ENCODE measurements at places on chromosomes 3 and 15. TPM values are rescaled to one million over a fixed set of nuclear protein-coding genes. Genes with fewer than 3 reads are reported as not detected.
A peak's percentile ranks its signal among the peaks of the same experiment; 100 is the strongest.

DNA sequence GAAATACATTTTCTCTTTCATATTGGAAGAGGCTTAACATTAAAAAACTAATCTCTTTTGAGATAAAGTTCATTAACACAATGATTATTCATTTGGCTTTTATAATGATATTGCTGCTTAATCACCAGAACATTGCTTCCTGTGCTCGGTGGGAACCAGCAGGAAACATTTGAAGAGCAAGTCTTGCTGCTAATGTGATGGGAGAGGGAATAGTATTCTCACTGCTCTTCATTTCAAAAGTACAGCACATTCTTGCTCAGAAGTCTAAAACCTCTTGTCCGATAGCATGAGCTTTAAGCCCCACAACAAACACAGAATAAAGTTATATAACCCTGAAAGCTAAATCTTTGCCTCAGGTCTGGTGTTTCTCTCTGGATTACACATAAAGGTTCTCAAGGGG, 190.8 kb upstream of the CNTN4 start:
- H3K36me3 ChIP-seq, result no peaks in the 10 kb centered on the region
- no peak overlapping the region for H3K4me3 ChIP-seq
- no peaks in the 10 kb centered on the region for H3K27me3 ChIP-seq
- no peaks in the 10 kb centered on the region for H3K4me1 ChIP-seq
- DNase-seq, result no peak

- no peak overlapping the region for H3K4me3 ChIP-seq
- no peaks in the 10 kb centered on the region for H3K4me1 ChIP-seq
- H3K27me3 ChIP-seq, result no peaks in the 10 kb centered on the region
- H3K36me3 ChIP-seq, result no peaks in the 10 kb centered on the region
- no peak overlapping the region for H3K27ac ChIP-seq
Observed at GRCh38 chr15:94086341-94086740, 145.0 kb upstream of the MCTP2 start.

The B3GALNT1 gene
- 2.0 TPM for total RNA-seq

DNA sequence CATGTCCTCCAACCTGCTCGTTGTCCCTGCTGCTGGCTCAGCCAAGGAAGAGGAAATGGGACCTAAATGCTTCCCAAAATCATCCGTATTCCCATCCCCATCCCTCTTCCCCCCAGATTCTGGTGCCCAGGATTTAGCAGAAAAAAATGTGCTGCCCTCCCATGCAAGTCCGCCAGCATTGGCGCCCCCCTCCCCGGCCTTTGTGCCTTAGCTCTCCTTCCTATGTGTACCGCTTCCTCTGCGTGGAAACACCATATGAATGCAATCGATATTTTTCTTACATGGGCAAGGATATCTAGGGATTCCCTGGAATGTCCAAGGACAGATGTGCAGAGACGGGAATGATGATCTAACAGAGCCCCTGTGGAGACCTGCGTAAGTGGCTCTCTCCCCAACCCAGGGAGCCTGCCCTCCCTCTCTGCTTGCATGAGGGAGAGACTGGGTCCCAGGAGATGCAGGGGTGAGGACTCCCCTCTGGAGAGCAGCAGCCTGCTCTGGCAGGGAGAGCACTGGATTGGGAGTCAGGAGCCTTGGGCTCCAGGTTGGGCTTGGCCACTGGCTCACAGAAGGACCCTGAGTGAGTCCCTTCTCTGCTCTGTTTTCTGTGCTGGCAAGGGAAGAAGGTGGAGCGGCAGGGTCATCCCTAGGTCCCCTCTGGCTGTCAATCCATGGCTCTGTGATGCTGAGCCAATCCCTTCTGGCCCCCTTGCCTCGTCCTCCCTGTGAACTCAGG, 227.2 kb downstream of the XXYLT1 start:
- H3K4me1 ChIP-seq, result no peaks in the 10 kb centered on the region
- H3K27me3 ChIP-seq, result peaks cover 78% of the 10 kb centered on the region
- DNase-seq, result no peak

DNA sequence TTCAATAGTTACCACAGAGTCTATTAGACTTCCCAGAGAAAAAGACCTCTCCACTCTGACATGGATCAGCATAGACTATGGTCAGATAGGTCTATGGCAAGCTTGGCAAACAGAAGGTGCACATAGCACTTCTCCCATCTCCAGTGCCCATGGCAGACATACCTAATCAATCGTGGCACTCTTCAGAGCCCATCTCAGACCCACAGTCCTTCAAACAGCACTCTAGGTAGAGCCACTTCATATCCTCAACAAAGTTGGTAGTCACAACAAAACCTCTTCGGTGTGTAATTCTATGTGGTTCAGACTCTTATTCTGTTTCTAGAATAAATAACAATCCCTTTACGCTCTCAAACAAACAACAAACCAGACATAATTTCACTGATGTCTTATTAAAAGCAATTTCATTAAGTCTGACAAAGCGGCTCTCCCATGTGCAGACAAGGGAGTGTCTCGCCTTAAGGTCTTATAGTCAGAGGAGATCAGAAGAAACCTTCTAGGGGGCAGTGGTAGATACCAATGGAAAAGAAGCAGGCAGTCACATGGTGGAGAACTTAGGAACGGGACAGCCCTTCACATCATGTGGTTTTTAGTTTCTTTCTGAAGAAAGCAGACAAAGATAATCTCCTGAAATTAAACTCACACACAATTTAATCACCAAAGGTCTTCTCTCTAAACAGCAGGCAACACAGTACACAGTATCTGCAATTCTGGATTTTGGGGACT, 483.4 kb downstream of the FOXP1 start:
- H3K4me3 ChIP-seq, result no peak overlapping the region
- no peaks in the 10 kb centered on the region for H3K27me3 ChIP-seq
- H3K4me1 ChIP-seq, result peaks cover 6% of the 10 kb centered on the region

The IL12A gene
- total RNA-seq, result 0.13 TPM

DNA sequence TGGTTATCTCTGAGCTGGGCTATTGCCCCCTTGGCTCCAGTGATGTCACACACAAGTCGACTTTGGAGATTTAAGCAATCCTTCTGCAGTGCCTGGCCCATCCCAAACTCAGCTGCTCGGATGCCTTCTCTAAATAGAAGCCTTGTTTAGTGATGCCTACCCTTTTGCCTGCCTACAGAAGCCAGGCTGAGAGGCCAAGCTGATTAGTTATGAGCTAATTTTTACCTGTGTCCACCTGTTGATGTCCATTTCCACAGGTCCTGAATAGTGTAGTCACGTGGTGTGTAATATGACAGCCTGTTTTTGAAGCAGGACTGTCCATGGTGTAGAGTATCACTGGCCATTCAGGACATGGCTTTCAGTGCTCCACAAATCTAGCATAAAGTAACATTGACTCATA, 45.5 kb downstream of the SSUH2 start:
- DNase-seq, result no peak
- H3K4me1 ChIP-seq, result no peaks in the 10 kb centered on the region
- no peak overlapping the region for H3K27ac ChIP-seq
- no peak overlapping the region for H3K4me3 ChIP-seq
- peaks cover 18% of the 10 kb centered on the region for H3K27me3 ChIP-seq

The TLR9 gene
- total RNA-seq, result not detected

DNA sequence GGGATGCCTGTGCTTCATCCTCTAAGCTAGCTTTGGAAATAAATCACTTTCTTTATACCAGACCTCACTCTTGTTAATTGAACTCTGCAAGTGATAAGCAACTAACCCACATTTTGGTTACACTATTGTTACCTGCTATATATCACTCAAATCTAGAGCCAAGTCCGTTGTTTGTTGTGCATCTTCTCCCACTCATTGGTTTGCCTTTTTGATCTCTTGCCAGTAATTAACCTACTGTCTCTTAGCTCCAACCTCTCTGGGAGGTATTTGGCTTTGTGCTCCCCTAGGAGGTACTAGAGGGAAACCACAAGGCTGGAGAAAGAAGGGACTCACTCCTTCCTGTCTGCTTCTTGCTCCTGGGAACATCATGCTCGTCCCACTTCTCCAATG, 12.8 kb upstream of the CRBN start:
- no peaks in the 10 kb centered on the region for H3K36me3 ChIP-seq
- no peaks in the 10 kb centered on the region for H3K27me3 ChIP-seq
- DNase-seq, result peak; percentile 47
- H3K4me1 ChIP-seq, result no peaks in the 10 kb centered on the region
- H3K27ac ChIP-seq, result peak overlapping the region; percentile 27
- H3K4me3 ChIP-seq, result no peak overlapping the region

DNA sequence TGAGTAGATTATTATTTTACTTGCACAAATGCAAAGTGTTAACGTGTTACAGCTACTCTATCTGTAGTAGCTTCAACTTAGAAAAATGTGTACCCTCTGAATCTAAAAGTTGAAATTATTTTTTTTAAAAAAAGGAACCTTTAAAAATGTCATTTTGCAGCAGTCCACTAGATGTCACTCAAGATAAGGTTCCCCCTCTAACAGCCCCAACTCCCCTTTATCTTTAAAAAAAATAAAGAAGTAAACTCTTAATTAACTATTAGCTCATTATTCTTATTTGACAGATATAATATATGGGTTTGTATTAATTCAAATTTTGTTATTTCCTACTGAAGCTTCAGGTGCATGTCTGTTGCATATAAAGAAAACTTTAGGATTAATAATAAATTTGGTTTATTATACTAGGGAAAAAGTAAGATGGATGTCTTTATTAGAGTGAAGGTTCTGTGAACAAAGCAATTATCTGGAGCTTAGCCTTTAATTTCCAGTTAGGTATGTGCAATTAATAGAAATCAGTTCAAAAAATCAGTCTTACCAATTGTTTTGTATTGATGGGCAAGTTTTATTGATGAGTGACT, 288.5 kb downstream of the VGLL3 start:
- H3K4me1 ChIP-seq, result no peaks in the 10 kb centered on the region
- no peak for DNase-seq
- H3K4me3 ChIP-seq, result no peak overlapping the region

The MYO9A gene
- total RNA-seq, result 9.4 TPM

DNA sequence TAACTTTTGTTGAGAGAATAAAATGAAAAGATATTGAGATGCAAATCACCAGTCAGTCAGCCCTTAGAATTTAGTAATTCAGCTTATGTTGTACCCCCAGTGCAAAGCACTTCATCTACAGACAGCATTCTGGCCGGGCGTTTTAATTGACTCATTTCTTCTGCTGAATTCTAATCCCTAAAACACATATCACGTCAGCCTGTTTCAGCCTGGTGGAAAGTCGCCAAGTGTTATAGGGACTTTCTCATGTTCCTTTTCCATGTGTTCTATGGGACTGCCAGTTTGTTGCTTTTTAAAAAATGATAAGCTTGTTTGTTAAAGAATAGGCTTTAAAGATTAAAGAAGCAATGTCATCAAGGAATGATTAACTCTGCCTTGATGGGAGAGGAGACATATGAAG, 169.7 kb upstream of the BFSP2 start:
- no peak overlapping the region for H3K27ac ChIP-seq
- no peak for DNase-seq
- no peaks in the 10 kb centered on the region for H3K36me3 ChIP-seq
- H3K27me3 ChIP-seq, result no peaks in the 10 kb centered on the region
- H3K4me3 ChIP-seq, result no peak overlapping the region

GRCh38 chr3:133868758-133869475, 26.8 kb downstream of the RAB6B start:
- no peak for DNase-seq
- H3K27ac ChIP-seq, result no peak overlapping the region
- H3K4me1 ChIP-seq, result peaks cover 6% of the 10 kb centered on the region
- H3K36me3 ChIP-seq, result no peaks in the 10 kb centered on the region

DNA sequence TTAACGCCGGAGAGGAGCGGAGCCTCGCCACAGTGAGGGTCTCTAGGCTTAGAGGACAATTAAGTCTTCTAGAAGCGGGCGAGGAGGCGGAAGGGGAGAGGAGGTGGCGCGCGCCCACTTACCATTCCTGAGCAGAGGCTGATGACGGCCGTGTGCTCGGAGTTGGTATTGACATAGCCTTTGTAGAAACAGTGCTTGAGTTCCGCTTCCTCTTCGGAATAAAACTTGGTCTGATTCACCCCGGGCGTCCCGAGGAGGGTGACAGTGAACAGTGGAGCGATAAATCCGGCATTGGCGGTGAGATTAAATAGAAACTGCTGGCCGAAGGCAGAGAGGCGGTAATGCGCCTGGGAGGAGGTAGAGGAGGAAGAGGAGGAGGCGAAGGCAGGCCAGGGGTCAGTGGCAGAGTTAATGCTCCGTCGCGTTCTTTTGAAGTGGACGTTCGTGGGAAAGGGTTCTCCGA, 1.3 kb downstream of the ADAMTS9 start:
- no peak for DNase-seq
- H3K4me3 ChIP-seq, result peak overlapping the region; percentile 15
- no peaks in the 10 kb centered on the region for H3K4me1 ChIP-seq
- no peak overlapping the region for H3K27ac ChIP-seq
- H3K36me3 ChIP-seq, result no peaks in the 10 kb centered on the region
- peaks cover 7% of the 10 kb centered on the region for H3K27me3 ChIP-seq

The RPL39L gene
- 36.5 TPM for total RNA-seq

The ZNF80 gene
- not detected for total RNA-seq

DNA sequence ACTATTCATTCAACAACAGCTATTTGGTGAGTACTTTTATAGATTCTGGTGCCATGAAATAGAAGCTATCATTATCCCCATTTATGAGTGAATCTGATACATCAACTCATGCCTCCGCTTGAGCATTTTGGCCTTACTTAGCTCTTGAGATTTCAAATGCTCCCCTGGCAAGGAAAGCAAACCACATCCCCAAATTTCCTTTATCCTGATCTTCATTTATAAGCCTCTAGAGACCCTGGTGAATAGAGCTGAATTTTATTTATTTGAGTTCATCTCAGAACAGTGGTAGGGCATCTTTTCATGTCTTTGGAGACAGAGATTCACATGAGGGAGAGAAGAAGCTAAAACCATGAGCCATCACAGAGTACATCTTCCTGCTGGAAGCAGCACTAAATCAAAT, 317.2 kb downstream of the SLC9A9 start:
- no peaks in the 10 kb centered on the region for H3K4me1 ChIP-seq
- H3K36me3 ChIP-seq, result no peaks in the 10 kb centered on the region
- H3K27ac ChIP-seq, result no peak overlapping the region
- H3K27me3 ChIP-seq, result no peaks in the 10 kb centered on the region
- no peak overlapping the region for H3K4me3 ChIP-seq

GRCh38 chr3:162170581-162170980, 674.0 kb downstream of the OTOL1 start:
- H3K36me3 ChIP-seq, result no peaks in the 10 kb centered on the region
- no peak for DNase-seq
- H3K27ac ChIP-seq, result no peak overlapping the region
- no peaks in the 10 kb centered on the region for H3K27me3 ChIP-seq
- H3K4me3 ChIP-seq, result no peak overlapping the region

- no peak overlapping the region for H3K4me3 ChIP-seq
- H3K27ac ChIP-seq, result no peak overlapping the region
- H3K4me1 ChIP-seq, result no peaks in the 10 kb centered on the region
- no peak for DNase-seq
- H3K36me3 ChIP-seq, result peaks cover 22% of the 10 kb centered on the region
- no peaks in the 10 kb centered on the region for H3K27me3 ChIP-seq
Observed at GRCh38 chr15:58597943-58598828, 151.3 kb downstream of the ADAM10 start.

The FAH gene
- 121 TPM for total RNA-seq

The NR1I2 gene
- total RNA-seq, result 0.18 TPM

- DNase-seq, result no peak
- H3K36me3 ChIP-seq, result no peaks in the 10 kb centered on the region
- no peak overlapping the region for H3K27ac ChIP-seq
- no peaks in the 10 kb centered on the region for H3K4me1 ChIP-seq
- H3K4me3 ChIP-seq, result no peak overlapping the region
Observed at GRCh38 chr3:148974726-148975125, 16.6 kb upstream of the GYG1 start.
